ENCODE measurements at places on chromosomes 7 and 10. TPM values are rescaled to one million over a fixed set of nuclear protein-coding genes. Genes with fewer than 3 reads are reported as not detected.

- DNase-seq: no peak
Observed at GRCh38 chr10:32948451-32948850, 9.6 kb downstream of the ITGB1 start.

DNA sequence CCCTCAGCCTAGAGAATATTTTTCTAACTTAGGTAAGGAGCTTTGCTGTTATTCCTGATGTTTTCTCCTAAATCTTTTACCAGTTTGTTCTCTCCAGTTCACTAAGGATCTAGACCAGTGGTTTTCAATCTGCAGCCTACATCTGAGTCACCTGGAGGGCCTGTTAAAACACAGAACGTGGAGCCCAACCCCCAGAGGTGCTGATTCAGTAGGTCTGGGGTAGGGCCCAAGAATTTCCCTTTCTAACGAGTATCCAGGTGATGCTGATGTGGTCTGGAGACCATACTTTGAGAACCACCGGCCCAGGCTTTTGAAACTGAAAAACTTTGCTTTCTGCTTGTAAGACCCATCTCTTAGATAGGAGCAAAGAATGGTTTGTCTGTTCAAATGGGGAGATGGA lies 51.2 kb upstream of the KMT2E start:
- no peak for DNase-seq

The CFAP43 gene
- 0.24 TPM for total RNA-seq

DNA sequence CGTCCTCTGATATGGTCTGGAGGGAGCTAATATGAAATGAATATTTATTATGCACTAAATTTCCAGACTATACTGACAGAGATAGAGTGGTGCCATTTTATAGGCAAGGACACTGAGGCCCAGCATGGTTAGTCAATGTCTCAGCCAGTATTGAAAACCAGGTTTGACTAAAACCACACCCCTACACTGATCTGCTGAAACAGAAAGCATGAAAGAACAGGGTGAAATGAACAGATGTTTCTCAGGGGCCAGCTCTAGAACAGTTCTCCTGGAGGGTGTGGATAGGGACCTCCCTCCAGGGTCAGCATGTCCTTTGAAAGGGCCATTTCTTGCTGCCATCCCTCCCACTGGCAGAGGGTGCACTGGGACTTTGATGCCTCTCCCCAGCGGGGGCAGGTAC lies 700.5 kb downstream of the GRID1 start:
- no peak for DNase-seq

- DNase-seq: no peak
Observed at GRCh38 chr7:150374026-150374425, 5.1 kb upstream of the ZNF775 start.

DNA sequence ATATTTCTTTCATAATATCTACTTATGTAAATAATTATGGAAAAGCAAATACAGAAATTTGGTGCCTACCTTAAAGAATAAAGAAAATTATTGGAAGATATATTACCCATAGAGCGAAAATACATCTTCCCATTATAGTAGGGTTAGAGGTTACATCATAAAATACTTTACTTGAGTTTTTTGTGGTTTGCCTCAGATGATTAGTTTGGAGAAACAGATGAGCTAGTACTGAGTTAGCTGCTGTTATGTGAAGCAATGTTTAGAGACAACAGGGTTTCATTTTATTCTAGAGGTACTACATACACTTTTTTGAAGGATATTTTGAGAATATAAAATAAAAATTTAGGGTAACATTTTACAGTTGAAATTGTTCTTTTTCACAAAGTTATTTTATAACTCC lies 2.9 kb upstream of the MLLT10 start:
- DNase-seq: peak; percentile 43

- DNase-seq: no peak
Observed at GRCh38 chr10:98748298-98748697, 301.6 kb upstream of the HPS1 start.

DNA sequence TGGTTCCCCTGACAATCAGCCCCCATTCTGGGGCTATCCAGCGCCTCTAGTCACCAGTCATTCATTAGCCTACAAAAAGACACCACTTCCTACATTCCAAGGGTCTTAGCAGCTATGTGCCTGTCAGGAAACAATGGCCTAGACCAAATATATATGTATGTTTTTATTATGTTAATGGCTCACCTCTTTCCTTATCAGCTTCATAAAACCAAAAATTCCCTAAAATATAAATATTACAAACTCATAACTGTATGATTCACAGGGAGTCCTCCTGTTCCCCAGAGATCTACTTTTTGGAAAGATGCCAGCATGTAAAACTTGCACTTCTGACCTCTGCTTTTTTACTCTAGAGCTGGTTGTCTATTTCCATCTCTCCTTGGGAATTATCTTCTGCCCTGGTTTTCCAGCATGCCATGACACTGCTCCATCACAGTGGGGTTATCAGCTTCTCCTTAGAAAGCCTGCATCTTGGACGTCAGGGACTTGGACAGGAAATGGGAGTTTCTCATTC lies 79.2 kb downstream of the ABCA13 start:
- peak; percentile 38 for DNase-seq

The ADRB1 gene
- total RNA-seq: not detected

The PYROXD2 gene
- total RNA-seq: 2.0 TPM

GRCh38 chr10:101565370-101565900 lies 22.6 kb downstream of the POLL start:
- no peak for DNase-seq

DNA sequence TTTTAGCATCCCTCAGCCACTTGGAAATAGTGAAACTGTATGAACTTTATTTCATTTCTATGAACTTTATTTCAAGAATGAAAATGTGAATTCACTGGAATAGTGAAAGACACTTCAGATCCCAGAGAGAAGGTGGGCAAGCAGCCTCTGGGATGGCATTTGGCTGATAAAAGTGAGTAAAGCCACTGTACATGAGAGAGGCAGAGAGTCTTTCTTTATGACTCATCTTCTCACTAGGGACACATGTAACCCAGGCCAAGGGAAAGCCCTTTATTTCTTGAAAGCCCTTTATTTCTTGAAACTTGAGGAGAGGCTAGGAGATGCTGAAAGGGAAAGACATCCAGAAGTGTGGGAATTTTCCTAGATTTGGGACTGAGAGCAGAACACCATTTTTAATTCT lies 148.9 kb upstream of the SMIM30 start:
- peak; percentile 70 for DNase-seq

DNA sequence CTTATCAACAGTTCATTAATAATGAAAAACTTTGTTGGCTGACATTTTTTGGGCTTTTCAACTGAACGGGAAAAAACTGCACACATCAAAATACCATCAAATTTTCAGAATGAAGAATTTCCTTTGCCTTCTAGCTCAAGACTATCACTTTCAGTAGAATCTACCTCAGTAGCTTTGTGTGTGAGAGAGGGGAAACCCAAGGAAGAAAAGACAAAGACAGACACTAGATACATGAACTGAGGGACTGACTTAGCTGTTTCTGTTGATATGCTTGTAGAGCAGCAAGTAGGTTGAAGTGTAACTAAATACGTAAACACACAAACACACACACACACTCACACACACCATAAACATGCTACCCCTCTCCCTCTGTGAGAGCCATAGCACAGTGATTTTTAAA lies 257.1 kb downstream of the CDK14 start:
- no peak for DNase-seq

- DNase-seq: no peak
Observed at GRCh38 chr10:45564303-45564959, 108.1 kb downstream of the ZFAND4 start.

- DNase-seq: no peak
Observed at GRCh38 chr10:68618234-68618633, 58.1 kb downstream of the TET1 start.

- DNase-seq: peak; percentile 15
Observed at GRCh38 chr7:104179178-104179577, 28.6 kb downstream of the ORC5 start.

GRCh38 chr10:13525663-13526062 lies 3.2 kb downstream of the BEND7 start:
- no peak for DNase-seq

- peak; percentile 40 for DNase-seq
Observed at GRCh38 chr10:59243611-59244195, 67.3 kb downstream of the PHYHIPL start.

- DNase-seq: no peak
Observed at GRCh38 chr7:3636131-3636860, 335.2 kb downstream of the SDK1 start.

DNA sequence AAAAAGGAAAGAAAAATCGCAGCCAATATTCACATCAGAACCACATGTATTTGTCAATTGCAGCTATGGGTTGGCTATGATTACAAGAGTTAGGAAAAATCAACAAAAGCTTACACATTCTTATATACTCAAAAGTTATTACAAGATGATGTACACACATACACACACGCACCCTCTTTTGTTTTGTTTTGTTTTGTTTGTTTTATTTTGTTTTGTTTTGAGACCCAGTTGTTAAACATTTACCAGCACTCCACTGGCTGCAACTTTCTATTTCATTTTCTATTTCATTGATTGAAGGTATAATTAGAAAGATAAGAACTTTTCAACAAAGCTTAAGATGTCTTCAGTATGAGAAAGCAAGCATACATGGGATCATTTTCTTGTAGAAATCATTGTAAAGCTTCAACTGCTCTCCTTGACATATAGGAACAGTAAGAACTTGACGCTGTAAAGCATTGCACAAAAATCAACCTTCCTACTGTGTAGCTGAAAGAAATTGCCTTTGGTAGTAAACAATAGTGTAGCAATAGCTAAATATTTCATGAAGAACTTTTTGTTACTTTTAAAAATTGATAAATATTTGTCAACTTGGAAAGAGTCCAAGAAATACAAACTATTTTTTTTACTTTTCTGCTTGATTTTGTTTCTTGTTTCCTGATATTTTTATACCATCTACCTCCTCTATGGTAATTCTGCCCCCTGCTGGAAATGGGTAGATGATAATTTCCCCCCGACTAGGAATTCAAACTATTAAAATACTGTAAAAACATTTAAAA lies 205.9 kb downstream of the MBL2 start:
- peak; percentile 31 for DNase-seq

DNA sequence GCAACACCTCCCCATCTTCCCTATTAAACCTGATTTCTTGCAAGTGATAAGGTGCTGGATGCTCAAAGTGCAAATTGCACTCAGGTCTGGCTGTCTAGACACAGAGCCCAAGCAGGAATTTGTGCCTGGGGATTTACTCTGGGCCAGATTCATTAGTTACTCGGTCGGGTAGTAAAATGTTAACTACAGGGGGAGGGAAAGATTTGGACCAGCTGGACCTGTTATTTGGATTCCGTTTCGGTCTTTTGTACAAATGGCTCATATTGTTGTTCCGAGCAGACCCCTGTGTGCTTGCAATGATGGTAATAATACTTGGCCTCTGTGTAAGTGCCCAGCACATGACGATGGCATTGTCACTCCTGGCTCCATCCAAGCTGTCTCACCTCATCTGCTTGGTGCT lies 609.6 kb downstream of the KCNMA1 start:
- DNase-seq: no peak

DNA sequence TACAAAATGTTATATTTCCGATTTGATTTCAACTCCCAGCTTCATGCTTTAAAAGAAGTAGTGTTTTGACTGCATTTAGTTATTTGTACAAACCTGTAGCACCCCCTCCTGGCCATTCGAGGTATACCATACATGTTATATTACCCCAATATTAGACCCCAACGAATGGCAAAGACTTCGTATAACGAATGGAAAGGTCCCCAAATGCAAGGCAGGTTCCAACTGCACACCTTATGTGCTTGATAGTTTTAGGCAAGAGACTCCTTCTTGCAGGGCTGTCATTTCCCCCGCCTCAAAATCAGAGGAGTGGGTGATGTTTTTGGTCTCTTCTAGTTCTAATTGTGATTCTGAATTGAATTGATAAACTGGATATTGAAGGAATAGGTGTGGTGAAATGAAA lies 101.1 kb upstream of the TARP start:
- peak; percentile 31 for DNase-seq

The AKR1C8 gene
- not detected for total RNA-seq

The GGCT gene
- 98.3 TPM for total RNA-seq

GRCh38 chr10:44416021-44416771 lies 31.3 kb upstream of the CXCL12 start:
- no peak for DNase-seq

Data from RPMI7951 (cell line).